ENCODE measurements at places on chromosomes 6 and 20.
A peak's percentile ranks its signal among the peaks of the same experiment; 100 is the strongest.

- DNase-seq: no peak
Observed at GRCh38 chr6:159062564-159062945, 17.8 kb upstream of the TAGAP start.

- no peak for DNase-seq
Observed at GRCh38 chr6:46378882-46379416, 112.3 kb downstream of the RCAN2 start.

DNA sequence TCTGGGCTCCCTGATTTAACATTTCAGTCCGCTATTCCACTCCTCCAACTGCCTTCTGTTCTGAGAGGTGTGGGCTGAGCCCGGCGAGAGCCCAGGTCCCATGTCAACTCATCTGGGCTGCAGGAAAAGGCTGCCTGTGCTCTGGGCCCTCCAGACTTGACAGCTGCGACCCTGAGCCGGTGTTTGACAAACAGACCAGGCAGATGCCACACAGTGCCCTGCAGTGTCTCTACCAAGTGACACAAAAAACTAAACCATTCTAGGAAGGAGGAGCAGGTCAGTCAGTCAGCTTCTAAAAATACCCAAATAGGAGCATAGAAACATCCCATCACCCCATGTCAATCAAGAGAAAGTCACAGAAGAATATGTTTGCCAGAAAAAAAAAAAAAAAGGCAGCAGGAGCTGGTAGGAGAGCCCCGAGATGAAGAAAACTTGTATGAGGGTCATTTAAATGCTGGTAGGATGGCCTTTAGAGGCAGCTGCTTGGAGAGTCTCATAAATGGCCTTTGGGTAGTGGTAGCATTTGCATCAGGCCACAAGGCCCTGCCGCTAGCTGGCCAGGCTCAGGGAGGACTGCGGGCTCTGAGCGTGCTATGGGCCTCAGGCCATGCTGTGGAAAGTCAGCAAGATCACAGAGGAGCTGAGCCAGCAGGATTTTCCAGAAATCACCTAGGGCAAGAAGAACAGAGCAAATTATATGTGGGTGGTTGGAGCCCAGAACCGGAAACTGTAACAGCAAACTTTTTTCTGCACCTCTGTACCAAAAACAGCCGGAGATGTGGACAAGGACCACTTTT is 36.6 kb upstream of the GFOD1 start:
- DNase-seq: no peak

- no peak for DNase-seq
Observed at GRCh38 chr6:52407467-52407866, 12.7 kb upstream of the EFHC1 start.

DNA sequence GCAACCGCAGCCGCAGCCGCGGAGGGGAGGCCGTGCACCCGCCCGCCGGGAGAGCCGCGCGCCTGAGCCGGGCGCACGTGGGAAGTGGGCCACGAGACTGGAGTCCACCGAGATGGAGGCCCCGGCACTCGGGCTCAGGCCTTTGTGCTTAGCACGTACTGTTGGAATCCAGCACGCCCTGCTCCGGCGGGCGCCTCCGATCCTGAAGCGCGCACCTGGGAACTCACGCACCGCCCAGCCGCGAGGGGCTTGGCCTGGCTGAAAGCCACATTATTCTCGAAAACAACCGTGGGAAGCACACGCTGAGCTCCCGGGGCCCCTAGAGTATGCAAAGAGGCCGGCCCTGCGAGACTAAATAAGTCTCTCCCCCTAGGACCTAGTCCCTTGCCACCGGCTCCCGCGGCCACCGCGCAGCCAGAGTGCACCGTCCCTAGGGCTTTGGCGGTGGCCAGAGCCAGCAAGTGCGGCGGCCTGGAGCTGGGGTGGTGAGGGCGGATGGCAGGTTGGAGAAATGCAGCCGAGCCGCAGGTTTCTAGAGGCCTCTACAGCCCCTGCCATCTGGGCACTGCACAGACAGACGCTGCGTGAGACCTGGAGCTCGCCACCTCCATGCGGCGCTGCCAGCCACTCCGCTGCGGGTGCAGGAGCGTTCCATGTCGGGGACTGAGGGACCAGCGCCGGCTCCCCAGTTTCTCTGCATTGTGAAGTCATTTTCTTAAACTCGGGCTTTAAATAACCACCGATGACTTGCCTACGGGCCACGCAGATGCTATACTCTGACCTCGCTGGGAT is 42.0 kb upstream of the LY86 start:
- no peak for DNase-seq

DNA sequence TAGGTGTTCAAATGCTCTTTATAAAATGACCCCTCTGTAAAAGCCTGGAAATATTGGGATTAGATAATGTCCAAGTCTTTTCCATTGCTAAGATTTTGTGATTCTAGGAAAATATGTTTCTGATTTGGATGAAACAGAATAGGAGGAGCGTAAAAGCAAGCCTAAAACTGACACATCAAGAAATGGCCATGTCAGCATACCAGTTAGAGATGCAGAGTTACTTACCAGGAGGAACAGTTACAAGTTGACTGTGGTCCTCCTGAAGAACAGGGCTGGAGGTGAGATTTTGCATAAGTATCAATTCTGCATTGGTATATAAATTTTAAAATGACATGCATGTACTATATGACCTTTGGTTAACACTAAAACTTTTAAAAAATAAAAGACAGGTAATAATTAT is 35.3 kb downstream of the EYA2 start:
- DNase-seq: no peak

DNA sequence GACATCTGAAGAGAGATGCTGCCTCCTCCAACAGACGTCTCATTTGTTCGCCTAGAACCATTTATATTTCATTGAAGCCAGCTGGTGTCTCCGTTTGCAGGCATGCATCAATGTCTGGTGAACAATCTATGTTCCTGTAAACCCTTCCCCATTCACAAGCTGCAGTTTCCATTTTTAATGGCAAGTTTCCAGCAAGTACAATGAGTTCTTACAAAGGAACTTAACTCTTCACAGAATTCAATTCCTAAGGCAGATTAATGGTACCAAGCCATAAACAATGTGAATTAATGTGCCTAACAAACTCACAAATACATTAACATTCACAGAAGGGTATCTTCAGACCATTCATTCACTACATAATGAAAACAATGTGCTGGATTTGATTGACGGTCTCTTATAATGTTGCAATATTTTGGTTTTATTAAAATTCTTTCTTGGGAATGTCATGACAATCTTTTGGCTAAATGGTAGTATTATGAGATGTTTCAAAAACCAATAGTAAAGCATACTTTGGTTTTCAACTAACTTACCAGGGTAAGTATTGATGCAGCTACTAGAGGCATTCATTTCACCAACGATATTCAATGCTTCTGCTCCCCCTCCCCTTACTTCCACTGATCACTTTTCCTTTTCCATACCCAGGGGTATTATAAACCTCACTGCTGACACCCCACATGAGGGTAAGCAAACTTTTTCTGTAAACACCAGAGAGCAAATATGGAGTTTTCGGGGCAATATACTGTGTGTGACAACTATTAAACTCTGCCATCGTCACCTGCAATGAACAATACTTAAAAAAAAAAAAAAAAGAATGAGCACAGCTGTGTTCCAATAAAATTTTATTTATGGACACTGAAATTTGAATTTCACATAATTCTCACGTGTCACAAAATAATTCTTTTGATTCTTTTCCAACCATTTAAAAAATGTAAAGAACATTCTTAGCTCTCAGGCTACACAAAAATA is 4.2 kb downstream of the AKIRIN2 start:
- no peak for DNase-seq

GRCh38 chr20:10412591-10413408 is 21.2 kb downstream of the MKKS start:
- no peak for DNase-seq

- peak; percentile 50 for DNase-seq
Observed at GRCh38 chr6:87151781-87152525, 3.4 kb upstream of the ZNF292 start.

DNA sequence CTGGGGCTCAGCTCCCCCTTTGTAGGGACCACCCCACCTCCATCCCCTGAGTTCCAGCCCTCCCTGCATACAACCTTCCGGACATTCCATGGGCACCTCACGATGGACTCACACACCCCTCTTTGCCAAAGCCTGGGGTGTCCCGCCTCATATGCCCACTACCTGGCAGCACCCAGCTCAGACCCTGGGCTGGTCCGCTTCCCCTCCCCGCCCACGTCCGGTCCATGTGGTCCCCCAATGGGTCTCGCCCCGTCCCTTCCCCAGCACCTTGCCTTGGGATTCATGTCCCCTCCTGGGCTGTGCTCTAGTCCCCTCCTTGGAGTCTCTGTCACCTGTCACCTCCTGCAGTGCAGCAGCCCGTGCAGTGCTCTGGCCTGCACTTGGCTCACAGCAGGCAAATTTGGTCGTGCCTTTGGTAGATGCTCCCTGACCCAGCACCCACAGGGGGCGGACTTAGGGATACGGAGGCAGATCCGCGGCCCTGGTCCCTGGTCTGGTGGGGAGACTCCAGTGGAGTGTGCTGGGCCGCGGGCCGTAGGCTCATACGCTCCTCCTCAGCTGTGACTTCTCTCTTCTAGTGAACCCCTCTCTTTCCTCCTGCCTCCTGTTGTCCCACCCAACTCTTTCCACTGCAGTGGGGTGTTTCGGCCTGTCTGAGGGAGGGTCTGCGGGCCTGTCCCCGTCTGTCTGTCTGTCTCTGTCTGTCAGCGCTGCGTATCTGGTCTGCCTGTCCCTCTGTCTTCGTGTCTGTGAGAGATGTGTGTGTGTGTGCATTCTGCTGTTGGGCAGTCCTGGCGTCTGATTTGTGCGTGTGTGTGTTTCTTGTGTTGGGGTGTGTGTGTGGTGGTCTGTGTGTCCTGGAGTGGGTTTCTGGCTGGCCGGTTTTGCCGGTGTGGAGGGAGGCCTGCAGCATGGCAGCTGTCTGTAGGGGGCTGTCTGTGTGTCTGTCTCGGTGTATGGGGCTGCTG is 69.5 kb downstream of the SRC start:
- DNase-seq: no peak

GRCh38 chr6:23696992-23697391 is 429.0 kb upstream of the NRSN1 start:
- DNase-seq: no peak

- no peak for DNase-seq
Observed at GRCh38 chr6:127586372-127586771, 9.4 kb downstream of the C6orf58 start.
